ENCODE measurements at places on chromosomes 2 and 18.

- no peak for DNase-seq
These were observed 443.9 kb downstream of the PID1 start for GRCh38 chr2:228827056-228827700.

DNA sequence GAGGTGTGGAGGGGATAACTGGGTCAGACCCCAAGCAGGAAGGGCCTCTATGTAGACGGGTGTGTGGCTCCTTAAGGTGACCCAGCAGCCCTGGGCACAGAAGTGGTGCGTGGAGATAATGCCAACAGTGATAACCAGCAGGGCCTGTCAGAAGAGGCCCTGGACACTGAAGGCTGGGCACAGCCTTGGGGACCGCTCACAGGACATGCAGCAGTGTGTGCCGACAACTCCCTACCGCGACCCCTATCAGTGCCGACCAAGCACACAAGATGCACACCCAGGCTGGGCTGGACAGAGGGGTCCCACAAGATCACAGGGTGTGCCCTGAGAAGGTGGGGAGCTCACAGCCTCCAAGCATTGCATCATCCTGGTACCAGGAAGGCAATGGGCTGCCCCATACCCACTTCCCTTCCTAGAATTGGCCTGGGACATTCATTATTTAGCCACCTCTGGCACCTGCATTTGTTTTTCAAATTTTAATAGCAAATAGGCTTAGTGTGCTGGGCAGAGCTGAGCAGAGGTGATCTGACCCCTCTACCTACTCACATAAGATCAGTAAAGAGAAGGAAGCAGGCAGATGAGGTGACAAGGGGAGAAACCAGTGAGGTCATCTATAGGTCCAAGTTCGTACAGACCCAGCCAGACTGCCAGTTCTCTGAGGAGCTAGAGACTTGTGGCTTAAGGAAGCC lies 55.2 kb downstream of the BCL11A start:
- no peak for DNase-seq

- DNase-seq = no peak
These were observed 66.4 kb downstream of the NEDD4L start for GRCh38 chr18:58110398-58110797.

DNA sequence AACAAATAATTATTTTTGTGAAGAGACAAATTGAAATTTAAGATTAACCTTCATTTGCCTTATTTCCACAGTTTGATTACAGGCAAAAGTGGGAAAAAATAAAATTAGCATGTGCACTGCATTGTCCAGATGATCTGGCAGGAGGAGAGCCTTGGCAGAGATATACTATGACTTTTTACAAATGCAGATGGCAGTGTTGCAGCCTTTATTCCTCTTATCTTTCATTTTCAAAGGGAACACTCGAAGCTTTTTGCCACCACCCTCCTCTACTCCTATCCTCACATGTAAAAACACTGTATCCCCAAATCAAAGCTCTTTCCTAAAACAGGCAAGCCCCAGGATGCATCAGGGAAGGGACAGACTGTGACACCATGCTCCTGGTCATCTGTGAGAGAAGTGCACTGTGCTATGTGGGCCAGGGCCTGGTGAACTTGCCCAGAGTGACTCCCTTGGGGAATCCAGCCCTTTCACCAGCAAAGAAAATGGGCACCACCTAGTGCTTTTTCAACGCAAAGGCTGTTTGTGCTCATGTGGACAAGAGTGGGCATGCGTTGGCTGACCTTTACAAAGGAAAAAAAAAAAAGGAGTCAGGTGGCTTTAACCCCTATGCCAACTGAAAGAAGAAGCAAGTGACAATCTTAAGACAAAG lies 74.7 kb upstream of the ETAA1 start:
- no peak for DNase-seq

GRCh38 chr18:26734760-26735159 lies 130.7 kb downstream of the AQP4 start:
- DNase-seq = no peak

GRCh38 chr18:48667276-48668254 lies 128.7 kb downstream of the CTIF start:
- DNase-seq = no peak

GRCh38 chr2:190529486-190530247 lies 4.9 kb downstream of the NEMP2 start:
- no peak for DNase-seq

Data from central memory CD4-positive, alpha-beta T cell (primary cell).